CD4-positive, alpha-beta T cell treated with Interferon alpha-2 for 1 hour (primary cell): ENCODE measurements at places on chromosomes 2 and 18.

GRCh38 chr18:12628706-12629702 lies 28.9 kb downstream of the SPIRE1 start:
- no peak for DNase-seq

- no peak for DNase-seq
Observed at GRCh38 chr2:21860907-21861306, 737.1 kb downstream of the TDRD15 start.

DNA sequence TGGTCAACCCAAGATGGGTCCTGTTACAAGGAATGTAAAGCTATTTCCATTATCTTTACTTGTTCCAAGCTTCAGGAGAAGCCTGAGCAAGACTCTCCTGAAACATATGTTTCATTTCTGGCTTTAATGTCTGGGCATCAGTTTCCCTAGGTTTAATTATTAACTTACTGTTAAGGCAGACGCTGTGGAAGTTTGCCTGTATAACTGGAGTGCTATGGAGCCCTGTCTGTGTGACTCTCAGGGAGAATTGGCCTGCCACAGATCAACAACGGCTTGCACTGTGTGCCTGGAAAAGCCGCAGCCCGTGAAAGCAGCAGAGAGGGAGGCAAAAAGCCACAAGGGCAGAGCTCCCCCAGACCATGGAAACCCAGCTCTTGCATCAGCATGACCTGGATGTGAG lies 22.1 kb upstream of the LONRF2 start:
- DNase-seq: no peak

- no peak for DNase-seq
Observed at GRCh38 chr2:167928434-167928833, 319.0 kb downstream of the STK39 start.

- no peak for DNase-seq
Observed at GRCh38 chr2:79723830-79724229, 211.0 kb downstream of the CTNNA2 start.

- no peak for DNase-seq
Observed at GRCh38 chr2:1751767-1752725, 7.7 kb upstream of the PXDN start.

- no peak for DNase-seq
Observed at GRCh38 chr2:220856486-220856885, 715.6 kb downstream of the EPHA4 start.

DNA sequence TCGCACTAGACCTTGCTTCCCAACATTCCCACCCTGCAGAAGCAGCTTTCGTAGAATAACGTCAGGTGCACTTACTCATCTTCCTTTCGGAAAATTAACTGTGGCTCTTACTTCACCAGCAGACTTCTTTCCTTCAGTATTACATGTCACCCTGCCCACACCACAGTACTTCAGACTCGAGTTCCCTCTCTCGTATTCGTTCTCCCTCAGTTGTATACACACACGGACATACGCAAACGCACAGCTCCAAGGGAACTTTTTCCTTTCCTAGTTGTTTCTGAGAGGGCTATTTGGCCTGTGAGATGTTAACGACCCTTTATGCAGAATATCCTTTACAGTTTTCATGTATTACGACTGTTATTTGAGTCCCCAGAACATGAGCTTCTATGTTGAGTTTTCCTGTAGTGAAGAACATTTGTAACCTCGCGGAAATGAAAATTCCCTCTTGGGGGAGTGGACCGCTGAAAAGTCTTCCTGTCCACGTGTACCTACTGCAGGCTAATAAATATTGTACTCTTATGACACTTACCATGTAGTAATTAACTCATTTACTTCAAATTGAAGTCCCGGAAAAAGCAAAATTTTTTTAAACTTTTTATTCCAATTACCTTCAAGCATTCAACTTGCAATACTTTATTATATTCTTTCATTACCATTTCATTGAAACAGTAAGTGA lies 908 bp downstream of the ERLEC1 start:
- no peak for DNase-seq

- DNase-seq: no peak
Observed at GRCh38 chr2:18325118-18325517, 235.3 kb downstream of the RDH14 start.

DNA sequence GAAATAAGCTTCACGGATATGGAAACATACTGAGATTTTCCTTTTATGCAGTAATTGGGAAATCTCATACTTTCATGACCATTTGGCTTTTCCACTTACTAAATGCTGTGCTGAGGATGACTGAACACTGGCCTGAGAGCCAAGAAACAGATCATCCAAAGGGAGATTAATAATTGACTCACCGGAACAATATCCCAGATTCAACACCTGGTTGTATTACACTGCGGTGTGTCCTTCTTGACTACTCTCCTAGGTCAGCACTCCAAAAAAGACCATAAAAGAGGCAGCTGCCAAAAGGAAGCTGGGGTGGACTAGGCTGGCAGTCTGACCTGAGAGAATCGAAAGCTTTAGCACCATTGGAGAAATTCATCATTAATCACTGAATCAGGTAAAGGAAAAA lies 469.1 kb downstream of the CBLN2 start:
- no peak for DNase-seq

GRCh38 chr2:44301111-44301510 lies 25.8 kb downstream of the SLC3A1 start:
- no peak for DNase-seq

DNA sequence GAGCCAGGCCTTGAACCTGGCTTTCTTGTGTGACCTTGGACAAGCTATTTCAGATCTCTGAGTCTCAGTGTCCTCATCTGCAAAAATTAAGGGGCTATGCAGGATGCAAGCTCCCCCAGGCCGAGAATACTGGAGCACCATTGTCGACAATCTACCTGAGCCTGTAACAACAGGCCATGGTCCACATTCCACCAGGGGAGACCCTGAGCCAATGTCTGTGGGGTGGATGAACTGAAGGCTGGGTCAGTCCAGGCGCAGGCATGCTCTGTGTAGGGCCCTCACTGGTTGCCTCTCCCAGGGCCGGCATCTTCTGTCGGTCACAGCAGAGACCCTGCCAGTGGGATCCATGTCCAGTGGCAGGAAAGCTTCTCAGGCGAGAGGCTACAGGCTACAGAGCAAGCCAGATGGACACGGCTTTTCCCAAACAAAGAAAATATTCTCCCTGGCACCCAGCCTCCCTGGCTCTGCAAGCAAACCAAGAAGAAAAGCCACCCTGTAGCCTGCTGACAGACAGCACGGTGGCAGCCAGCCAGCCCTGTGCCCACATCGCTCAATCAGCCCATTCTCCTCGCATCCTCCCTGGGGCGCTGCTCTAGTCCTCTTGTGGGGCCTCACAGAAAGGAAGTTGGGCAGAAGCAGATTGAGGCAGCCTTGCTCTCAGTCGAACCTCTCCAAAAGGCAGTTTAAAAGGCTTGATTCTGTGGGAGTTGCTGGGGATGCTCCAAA lies 48.7 kb upstream of the FZD7 start:
- DNase-seq: no peak

- no peak for DNase-seq
Observed at GRCh38 chr2:75079575-75079974, 119.7 kb downstream of the TACR1 start.

- no peak for DNase-seq
Observed at GRCh38 chr2:134462791-134463698, 209.2 kb downstream of the MGAT5 start.

- DNase-seq: no peak
Observed at GRCh38 chr2:28433215-28433614, 40.6 kb downstream of the FOSL2 start.

GRCh38 chr2:227179988-227180685 lies 15.7 kb downstream of the COL4A3 start:
- DNase-seq: no peak

- no peak for DNase-seq
Observed at GRCh38 chr2:27164960-27165763, 16.4 kb downstream of the TCF23 start.

- no peak for DNase-seq
Observed at GRCh38 chr2:17231394-17231965, 286.8 kb downstream of the RAD51AP2 start.

DNA sequence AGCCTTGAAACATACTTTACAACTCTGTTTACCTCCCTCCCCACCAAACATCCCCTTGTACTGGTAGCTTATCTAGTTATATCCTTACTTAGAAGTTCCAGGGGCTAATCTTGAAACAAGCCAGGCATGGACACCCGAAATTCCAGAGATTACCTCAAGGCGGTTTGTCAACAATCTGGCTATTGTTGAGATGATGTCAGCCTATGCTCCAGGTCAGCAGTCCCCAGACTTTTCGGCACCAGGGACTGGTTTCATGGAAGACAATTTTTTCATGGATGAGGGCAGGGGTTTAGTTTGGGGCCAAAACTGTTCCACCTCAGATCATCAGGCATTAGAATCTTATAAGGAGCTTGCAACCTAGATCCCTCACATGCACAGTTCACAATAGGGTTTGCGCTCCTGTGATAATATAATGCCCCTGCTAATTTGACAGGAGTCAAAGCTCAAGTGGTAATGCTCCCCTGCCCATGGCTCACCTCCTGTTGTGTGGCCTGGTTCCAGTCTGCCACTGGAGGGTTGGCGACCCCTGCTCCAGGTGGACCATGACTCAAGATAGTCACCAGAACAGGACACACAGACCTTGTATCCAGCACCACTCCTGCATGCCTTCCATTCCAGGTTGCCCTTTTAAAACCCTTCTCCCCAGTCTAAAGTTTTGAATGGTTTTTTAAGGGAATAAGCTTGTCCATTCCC lies 171.2 kb downstream of the SPAG16 start:
- DNase-seq: no peak

DNA sequence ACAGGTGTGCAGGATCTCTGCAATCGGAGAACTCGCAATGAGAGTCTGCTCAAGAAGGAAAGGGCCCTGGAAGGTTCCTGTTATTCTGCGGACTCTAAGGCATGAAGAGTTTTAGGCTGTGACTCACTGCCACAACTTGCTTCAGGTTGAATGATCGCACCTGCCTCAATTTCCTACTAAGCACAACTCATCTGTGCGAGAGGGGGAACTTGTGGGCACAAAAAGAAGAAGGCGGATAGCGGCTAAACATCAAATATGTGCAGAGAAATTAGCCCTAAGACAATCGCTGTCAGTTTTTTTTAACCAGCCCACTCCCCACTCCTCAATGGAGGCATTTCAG lies 14.0 kb upstream of the CREG2 start:
- DNase-seq: no peak

DNA sequence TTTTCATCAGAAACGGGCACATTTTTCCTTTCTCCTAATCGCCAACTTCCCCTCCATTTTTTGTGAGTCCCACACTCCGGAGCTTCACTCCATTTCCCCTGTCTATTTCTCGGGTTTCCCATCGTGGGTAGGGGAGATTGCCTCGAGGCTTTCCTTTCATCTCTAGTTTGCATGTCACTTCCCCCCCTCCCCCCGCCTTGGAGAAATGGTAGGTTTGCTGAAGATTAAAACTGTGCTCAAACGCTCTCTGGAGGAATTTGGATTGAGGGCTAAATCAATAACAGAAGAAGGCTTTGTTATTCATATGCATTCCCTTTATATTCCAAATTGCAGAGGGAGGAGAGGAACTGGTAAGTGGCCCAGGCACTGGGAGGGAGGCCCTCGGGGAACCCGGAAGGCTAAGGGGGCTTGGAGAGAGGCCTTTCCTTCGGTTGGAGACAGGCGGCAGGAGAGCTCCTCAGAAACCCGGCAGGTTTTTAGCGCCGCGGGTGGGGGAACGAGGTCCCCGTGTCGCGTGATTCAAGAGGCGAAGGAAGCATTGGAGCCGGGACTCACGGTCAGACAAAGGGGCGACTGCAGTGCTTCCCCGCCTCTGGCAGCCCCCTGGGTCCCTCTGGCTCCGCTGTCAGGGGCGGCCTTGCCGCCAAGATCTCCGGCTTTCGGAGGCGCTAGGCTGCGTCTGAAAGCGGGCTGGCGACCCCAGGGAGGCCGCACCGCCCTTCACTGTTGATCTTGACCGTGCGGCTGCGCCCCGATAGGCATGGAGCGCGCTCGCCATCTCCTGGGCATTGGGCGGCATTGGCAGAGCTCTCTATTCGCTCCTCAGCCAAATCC lies 2.4 kb upstream of the HOXD12 start:
- DNase-seq: peak; percentile 65

- no peak for DNase-seq
Observed at GRCh38 chr2:166419616-166419934, 43.8 kb upstream of the SCN9A start.

DNA sequence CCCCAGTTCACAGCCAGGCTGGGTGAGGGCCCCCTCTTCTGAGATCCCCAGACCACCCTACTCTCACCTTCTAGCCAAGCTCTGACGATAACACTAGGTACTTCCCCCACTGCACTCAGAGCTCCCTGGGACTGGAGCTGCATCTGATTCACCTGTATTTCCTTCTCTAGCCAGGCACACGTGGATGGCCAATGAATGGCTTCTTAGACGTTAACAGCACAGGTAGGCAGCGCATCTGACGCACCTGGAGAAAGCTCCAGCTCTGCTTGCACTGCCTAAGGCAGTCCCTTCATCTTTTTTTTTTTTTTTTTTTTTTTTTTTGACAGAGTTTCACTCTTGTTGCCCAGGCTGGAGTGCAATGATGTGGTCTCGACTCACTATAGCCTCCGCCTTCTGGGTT lies 48.1 kb downstream of the GALNT14 start:
- no peak for DNase-seq

GRCh38 chr2:100893392-100894104 lies 73.6 kb downstream of the NPAS2 start:
- no peak for DNase-seq

GRCh38 chr2:158502974-158503373 lies 46.2 kb downstream of the PKP4 start:
- DNase-seq: no peak

- no peak for DNase-seq
Observed at GRCh38 chr2:99072551-99072950, 69.0 kb upstream of the C2orf15 start.

- no peak for DNase-seq
Observed at GRCh38 chr18:23872701-23873550, 141.6 kb upstream of the TTC39C start.

- DNase-seq: no peak
Observed at GRCh38 chr18:76991021-76991688, 141.4 kb downstream of the MBP start.

DNA sequence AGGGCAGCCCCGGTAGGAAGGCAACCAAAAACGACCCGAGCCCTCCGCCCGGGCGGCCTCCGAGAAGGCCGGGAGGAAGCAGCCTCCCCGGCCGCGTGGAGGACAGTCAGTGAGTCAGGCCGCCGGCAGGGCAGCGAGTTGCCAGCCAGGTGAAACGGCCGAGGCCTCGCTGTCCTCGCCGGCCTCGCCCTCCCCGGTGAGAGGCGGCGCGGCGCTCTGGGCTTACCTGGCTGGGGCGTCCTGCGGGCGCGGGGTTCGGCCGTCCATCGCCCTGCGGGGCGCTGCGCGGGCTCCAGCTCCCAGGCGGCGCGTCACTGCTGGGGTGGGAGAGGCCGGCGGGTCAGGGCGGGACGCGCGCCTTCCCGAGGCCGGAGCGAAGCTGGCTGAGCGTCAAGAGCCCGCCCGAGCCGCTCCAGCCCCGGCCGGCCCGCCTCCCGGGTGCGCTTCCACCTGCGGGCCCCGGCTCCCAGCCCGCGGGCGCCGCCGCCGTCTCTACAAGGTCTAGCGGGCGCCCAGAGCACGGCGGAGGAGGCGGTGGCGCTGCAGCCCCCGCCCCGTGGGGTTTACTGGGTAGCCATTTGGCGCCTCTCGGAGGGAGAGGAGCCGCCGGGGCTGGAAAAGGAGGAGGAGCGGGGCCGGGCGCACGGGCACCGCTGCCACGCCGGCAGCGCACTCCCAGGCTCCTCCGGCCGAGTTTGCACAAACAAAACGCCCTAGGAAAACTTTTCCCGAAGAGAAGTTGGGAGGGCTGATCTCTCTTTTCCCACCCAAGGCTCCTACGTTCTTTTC lies 499 bp downstream of the COBLL1 start:
- DNase-seq: peak; percentile 3

- DNase-seq: no peak
Observed at GRCh38 chr2:221569871-221570270, 2.2 kb downstream of the EPHA4 start.
